Activated CD4-positive, alpha-beta T cell treated with anti-CD3 and anti-CD28 coated beads, Interleukin-2, Interleukin-4, amounts not matched to agents 100 ng/mL and 50 ng/mL, durations not matched to agents 16 hours and 8 hours (primary cell): ENCODE measurements at places on chromosomes 12 and 14.

DNA sequence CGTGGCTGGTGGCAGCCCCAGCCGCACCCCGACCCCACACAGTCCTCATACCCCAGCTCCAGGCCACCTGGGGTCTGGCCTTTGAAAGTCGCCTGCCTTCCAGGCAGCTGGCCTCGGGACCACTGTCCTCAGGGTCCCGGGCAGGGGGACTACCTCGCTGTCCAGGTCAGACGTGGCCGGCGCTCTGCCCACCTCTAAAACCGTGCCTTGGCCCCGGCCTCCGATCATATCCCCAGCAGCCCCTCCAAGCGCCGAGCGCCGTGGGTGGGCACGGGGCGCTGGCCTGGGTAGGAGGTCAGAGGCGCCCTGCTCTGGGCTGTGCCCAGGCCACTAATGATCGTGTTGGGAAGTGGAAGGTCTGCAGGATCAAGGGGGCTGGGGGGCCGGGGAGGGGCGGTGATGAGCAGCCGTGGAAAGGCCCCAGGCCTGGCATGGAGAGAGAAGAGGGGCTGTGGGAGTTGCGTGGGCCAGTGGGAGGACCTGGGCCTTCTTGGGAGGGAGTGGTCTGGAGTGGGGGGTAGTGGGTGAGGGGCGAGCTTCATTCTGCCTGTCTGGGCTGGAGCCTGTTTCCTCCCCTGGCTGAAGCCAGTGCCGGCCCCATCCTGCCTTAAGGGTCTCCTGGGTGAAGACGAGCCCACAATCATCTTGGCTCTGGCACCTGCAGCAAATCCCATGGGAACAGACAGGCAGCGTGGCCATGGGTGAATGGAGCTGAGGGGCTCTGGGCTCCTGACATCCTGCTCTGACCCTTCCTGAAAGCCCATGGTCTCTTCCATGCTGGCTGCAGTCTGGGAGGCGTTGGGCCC, 4.9 kb downstream of the TMEM121 start:
- no peak for DNase-seq

GRCh38 chr12:121796855-121797751, 3.6 kb upstream of the RHOF start:
- no peak for DNase-seq

DNA sequence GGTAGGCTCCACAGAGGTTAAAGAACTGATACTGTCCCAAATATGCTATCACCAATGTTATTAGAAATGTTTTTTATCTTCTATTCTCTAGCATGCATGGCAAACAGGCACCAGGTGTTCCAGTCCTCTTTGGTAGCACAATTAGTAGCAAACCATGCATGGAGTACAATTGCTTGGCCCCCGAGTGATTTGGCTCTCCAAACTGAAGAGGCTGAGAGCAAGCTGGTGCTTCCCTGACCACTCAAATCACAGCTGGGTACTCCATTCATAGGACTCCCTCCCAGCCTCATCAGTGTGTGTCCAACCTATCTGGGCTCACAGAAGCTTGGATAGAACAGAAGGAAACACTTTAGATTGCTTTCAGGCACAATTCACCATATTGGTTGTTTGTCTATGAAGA, 93.4 kb downstream of the DIO2 start:
- no peak for DNase-seq

DNA sequence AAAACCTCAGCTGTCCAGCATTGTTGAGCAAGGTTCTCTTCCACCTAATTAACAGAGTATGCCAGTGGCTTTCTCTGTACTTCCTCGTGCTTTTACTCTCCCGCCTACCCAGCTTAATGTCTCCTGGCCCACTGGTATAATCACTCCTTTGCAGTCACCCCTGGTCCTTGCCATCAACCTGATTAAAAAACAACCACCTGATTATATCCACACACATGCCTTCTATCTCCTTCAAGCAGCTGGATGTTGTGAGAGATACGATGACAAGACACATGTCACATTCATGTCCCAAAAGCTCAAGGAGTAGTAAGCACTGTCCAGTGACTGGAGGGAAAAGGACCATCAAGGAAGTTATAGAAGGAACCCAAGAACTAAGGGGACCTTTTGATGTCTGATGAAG, 241.3 kb upstream of the GRIP1 start:
- no peak for DNase-seq
